Stimulated activated CD8-positive, alpha-beta memory T cell treated with anti-CD3 and anti-CD28 coated beads, Interleukin-7, amount 100 ng/mL, for 4 hours (primary cell): ENCODE measurements at places on chromosomes 12 and 14.

DNA sequence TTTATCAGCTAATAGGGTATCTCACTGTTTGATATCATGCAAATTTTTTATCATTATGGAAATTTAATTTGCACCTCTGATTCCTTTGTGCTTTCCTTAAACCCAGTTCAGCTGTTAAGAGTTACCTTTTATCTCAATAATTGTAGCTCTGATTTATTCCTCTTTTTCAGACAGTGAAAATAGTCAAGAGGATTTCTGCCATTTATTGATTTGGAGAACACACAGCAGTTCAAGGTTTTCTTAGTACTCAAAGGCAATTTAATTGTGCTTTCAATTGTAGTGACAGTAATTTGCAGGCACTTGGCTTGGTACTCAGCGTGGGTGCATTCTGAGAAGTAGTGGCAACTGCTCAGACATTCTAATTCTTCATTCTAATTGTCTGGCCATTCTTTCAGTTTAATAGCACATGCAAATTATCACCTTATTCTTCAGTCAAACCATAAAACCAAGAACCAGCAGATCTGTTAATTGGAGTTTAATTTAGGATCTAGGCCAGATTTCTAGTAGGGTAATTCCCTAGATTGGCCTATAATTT lies 709.3 kb downstream of the RPS29 start:
- no peak for DNase-seq

GRCh38 chr12:25728056-25728595 lies 175.0 kb upstream of the LMNTD1 start:
- no peak for DNase-seq

- DNase-seq: no peak
Measured at GRCh38 chr12:32922546-32923297, 26.1 kb upstream of the PKP2 start.

- DNase-seq: no peak
Measured at GRCh38 chr12:102685172-102685571, 204.8 kb upstream of the IGF1 start.

- no peak for DNase-seq
Measured at GRCh38 chr12:18658179-18658578, 79.6 kb downstream of the PLCZ1 start.
